Muscle of arm (tissue), 14 donors: ENCODE measurements at places on chromosomes 3 and 15. TPM values are rescaled to one million over a fixed set of nuclear protein-coding genes. Genes with fewer than 3 reads are reported as not detected.

The TUSC7 gene
- polyA plus RNA-seq, result not detected

The BTLA gene
- not detected for polyA plus RNA-seq

The SCN11A gene
- polyA plus RNA-seq, result 3.4 TPM

The HLTF gene
- 21.2 TPM for polyA plus RNA-seq

The AMOTL2 gene
- 60.9 TPM for polyA plus RNA-seq

- no peak for DNase-seq
Measured at GRCh38 chr15:60850903-60851302, 372.0 kb upstream of the ICE2 start.

DNA sequence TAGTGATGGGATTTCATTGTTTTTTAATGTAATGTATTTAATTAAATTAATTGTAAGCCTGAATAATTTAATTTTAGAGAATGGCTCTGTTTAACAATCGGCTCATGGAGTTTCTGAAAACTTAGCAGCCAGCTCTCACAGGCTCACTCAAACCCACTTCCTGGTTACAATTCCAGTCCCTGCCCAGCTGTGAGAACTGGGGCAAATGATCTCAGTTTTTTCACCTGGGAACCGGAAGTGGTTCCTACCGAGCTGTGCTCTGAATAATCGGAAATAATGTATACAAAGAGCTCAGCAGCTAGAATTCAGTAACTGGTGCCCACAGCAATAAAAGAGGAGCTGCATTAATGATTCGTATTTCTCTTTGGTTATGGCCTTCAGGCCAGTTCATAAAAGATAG lies 244.3 kb upstream of the MCTP2 start:
- DNase-seq, result no peak

GRCh38 chr3:106088899-106089298 lies 220.1 kb upstream of the CBLB start:
- DNase-seq, result no peak

- DNase-seq, result no peak
Measured at GRCh38 chr15:27725731-27726130, 373.4 kb downstream of the OCA2 start.

- no peak for DNase-seq
Measured at GRCh38 chr3:175107231-175107630, 248.1 kb downstream of the NAALADL2 start.

GRCh38 chr15:39269821-39270220 lies 311.1 kb upstream of the THBS1 start:
- no peak for DNase-seq

DNA sequence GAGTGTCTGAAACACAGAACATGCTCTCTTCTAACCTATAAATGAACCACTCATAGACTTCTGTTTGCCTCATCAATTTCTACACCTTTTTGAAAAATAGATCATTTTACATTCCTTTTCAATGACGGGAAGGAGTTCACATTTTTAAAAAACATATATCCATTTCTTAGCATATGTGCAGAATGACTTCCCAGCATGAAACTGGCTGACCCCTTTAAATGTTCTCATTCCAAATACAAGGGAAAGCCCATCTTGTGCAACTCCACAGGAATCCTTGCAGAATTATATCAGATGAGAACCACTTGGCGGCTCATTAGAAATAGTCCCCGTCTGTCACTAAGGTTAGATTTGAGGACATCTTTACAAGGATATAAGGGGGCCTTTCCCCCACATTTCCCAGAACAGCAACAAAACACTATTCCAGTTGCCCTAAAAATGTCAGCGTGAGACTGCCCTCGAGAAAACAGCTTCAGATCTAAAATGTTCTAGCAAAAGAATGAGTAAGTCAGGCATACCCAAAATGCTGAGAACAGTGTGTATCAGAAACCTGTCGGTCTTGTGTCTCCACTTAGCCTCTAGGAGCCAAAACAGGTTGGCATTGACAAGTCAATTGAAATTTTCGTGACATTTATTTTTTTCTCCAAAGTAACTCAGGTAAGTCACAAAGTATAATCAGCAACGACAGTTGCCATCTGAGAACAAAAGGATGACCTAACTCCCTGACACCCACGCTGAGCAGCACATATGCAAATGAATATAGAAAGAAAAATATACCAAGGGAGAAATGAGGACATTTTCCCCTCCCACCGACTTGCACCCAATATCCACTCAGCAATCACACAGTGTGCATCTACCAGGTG lies 63.1 kb downstream of the FOXP1 start:
- peak; percentile 46 for DNase-seq

- DNase-seq, result no peak
Measured at GRCh38 chr3:39130026-39130425, 22.5 kb downstream of the TTC21A start.

DNA sequence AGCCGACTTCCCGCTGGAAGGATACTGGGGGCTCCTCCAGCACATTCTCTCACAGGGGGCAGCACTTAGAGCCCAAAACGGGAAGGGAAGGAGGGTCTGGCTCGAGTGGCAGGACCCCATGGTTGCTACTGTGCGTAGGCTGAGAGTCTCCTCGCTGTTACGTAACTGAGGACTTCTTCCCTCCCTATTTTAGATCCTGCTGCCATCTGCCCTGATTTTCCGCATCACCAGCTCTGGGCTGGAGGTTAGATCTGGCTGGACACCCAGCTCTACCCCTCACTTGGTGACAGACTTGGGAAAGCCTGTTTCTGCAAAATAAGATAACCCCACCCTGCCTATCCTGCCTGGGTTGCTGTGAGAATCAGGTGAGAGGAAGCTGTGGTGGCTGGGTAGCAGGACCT lies 47.7 kb downstream of the BDH1 start:
- no peak for DNase-seq

GRCh38 chr3:172607305-172608121 lies 84.3 kb upstream of the TNFSF10 start:
- no peak for DNase-seq

DNA sequence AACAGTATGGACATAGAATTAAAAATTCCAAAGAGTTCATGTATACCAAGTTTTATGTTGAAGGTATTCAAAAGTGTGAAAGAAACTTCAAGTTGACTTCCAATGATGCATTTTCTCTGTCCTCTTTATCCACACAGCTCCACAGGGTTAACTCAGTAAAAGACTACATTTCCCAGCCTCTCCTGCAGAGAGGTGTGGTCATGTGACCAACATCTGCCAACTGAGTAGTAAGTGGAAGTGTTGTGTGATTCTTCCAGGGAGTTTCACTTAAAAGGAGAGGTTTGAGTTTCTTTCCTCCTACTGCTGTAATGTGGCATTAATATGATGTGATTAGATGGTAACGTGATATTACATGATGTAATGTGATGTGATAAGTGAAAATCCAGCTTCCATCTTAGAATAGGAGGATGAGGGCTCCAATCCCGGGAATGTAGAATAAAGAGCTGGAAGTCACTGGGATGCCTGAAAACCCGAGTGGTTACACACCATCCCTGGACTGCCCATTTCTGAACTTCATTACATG lies 280.6 kb downstream of the ARRDC4 start:
- DNase-seq, result no peak

GRCh38 chr15:41423979-41424659 lies 7.2 kb downstream of the RTF1 start:
- no peak for DNase-seq
